Panc1 (cell line): ENCODE measurements at places on chromosomes 12 and 14. TPM values are rescaled to one million over a fixed set of nuclear protein-coding genes. Genes with fewer than 3 reads are reported as not detected.

CEBPE gene
- total RNA-seq: not detected

DNA sequence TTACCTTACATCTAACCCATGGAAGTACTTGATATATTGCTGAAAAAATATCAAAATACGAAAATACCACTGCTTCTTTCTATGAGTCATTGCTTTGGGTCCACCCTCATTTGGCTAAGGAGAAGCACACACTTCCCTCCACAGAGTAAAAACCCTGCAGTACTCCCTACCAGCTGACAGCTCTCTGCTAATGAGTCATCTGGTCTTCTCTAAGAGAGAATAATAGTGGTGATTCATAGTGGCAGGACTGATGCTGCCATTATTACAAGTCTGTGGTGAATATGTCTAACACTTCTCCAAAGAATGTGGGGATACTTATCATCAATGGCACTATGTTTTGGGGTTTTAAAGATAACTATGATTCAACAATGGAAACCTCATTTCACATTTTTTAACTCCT, 90.7 kb downstream of the PPFIA2 start:
- no peak overlapping the region for H3K27ac ChIP-seq
- H3K4me3 ChIP-seq: no peak overlapping the region
- no peak for DNase-seq
- no peaks in the 10 kb centered on the region for H3K36me3 ChIP-seq
- no peaks in the 10 kb centered on the region for H3K27me3 ChIP-seq

HNRNPA1 gene
- total RNA-seq: 689 TPM

DNA sequence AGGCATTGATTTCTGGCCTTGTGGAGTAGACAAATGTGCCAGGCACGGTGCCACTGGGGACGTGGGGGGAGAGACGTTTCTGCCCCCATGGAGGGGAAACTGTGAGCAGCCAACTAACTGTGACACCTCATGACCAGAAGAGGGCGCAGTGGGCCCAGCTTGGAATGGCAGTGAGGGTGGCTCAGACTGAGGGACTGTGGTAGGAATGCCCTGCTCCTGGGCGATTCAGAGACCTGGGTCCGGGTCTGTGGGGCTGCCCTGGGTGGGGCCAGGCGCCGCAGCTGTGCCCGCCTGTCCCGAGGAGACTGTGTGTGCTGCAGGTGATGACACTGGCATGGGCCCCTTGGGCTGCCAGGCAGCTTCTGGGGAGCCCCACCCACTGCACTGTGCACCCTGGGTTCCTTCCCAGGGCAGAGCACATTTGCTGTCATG, 60.6 kb downstream of the SLC25A47 start:
- no peak overlapping the region for H3K4me3 ChIP-seq
- H3K27ac ChIP-seq: peak overlapping the region; percentile 93; the same call in 1 of the 2 replicates
- peaks cover 42% of the 10 kb centered on the region for H3K4me1 ChIP-seq
- DNase-seq: no peak
- H3K27me3 ChIP-seq: no peaks in the 10 kb centered on the region

DAAM1 gene
- total RNA-seq: 13.3 TPM

- no peak for DNase-seq
- no peak overlapping the region for H3K27ac ChIP-seq
- H3K36me3 ChIP-seq: no peaks in the 10 kb centered on the region
- H3K4me1 ChIP-seq: no peaks in the 10 kb centered on the region
Observed at GRCh38 chr12:40216516-40217288, 8.1 kb upstream of the LRRK2 start.

DNA sequence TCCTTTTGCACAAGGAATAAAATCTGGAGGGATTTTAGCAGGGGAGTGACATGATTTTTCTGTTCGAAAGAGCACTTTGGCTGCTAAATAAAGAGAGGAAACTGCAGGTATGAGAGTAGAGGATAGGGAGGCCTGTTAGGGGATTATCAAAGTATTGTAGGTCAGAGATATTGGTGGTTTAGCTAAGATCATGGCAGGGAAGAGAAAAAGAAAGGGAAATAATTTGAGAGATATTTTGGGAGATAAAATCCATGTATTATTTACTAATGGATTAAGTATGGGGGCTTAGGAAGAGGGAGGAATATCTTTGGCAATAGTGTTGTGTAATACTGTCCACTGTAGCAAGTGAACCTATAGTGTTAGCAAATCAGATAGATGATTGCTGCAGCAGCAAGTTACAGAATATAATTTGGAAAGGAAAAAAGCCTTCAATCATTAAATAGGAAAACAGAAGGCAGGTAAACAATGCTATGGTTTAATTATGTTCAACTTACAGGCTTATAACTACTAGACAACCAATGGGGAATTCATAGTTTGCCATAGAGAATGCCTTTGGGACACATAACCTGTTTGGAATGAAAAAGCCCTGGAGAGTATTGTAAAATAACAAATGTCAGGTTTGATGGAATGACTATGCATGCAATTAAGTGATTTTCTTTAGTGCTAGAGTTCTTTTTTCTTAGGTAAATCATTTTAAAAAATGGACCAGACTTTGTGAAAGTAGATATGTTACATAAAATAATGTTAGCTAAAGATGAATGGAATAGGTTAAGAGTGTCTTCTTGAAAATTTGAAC, 50.5 kb downstream of the ADIPOR2 start:
- H3K27me3 ChIP-seq: no peaks in the 10 kb centered on the region
- H3K4me1 ChIP-seq: no peaks in the 10 kb centered on the region
- H3K36me3 ChIP-seq: no peaks in the 10 kb centered on the region
- no peak overlapping the region for H3K4me3 ChIP-seq
- no peak overlapping the region for H3K27ac ChIP-seq

PMEL gene
- 1.2 TPM for total RNA-seq

FOXG1 gene
- not detected for total RNA-seq

DNAJC22 gene
- 1.9 TPM for total RNA-seq

GRCh38 chr12:7899755-7900154, 27.0 kb upstream of the SLC2A14 start:
- DNase-seq: no peak
- no peaks in the 10 kb centered on the region for H3K36me3 ChIP-seq
- H3K27ac ChIP-seq: no peak overlapping the region
- no peaks in the 10 kb centered on the region for H3K4me1 ChIP-seq
- H3K4me3 ChIP-seq: no peak overlapping the region
- no peaks in the 10 kb centered on the region for H3K27me3 ChIP-seq

ALDH1L2 gene
- 2.2 TPM for total RNA-seq
